KBM-7 (cell line): ENCODE measurements at places on chromosomes 3 and 15.

DNA sequence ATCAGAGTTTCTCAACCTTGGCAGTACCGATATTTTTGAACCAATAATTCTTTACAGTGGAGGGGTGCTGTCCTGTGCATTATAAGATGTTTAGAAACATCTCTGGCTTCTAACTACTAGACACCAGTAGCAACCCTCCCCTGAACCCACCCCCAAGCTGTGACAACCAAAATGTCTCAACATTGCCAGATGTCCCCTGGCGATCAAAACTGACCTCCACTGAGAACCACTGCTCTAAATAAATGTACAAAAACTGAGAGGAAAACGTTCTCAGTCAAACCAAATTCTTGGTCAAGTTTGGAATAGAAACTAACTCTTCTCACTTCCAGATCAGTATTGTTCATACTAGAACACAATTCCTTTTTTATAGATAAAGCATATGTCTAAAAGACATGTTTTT lies 58.5 kb downstream of the GPR160 start:
- DNase-seq, result no peak

DNA sequence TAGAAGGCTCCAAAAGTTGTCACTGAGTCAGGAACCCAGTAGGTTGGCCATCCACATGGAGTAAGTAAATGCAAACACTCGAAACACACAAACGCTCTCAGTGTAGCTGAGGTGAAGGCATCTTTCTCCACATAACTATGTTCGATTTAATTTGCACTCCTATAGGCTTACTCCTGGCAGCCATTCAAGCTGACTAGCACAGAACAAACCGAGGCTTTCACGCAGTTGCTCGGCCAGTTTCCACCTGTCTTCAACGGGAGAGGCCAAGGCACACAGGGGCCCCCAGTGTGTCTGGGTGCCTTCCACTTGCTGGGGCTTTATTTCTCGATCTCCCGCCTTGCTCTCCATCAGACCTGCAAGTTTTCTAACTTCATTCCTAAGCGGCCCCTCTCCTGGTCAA lies 18.9 kb downstream of the RGMA start:
- no peak for DNase-seq

GRCh38 chr3:173225351-173225750 lies 84.3 kb upstream of the SPATA16 start:
- no peak for DNase-seq

DNA sequence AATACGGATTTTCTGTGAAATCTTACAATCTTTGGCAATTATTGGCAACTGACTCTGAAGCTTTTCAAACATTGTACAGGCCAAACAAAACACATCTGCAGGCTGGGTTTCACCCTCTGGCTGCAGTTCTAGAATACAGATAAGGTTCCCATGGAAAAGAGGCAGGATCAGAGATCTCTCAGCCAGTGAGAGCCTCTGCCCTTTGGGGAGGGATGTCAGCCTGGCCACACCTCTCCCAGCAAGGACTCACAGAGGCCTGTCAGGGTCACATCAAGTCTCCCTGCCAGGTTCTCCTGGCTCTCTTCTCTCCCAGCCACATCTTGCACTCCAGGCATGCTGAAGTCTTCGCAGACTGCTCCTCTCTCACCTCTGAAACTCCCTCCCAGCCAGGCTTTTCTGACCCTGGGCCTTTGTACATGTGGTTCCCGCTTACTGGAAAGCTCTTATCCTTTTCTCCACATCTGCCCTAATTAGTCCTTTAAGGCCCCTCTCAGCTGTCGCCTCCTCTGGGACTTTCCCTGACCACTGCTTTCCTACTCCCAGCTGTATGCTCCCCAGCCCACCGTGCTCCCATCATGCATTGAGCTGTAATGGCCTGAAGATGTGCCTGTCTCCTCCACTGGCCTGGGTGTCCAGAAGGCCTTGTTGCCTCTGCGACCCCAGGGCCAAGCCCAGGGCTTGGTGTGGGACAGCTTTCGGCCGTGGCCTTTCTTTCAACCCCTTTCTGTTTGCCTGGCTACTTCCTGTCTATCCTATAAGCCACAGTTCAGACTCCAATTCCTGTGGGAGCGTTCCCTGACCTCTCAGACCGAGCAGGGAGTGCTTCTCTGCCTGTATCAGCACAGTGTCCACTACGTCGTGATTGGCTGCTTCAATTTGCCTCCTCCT lies 4.3 kb downstream of the RBP1 start:
- DNase-seq, result no peak

DNA sequence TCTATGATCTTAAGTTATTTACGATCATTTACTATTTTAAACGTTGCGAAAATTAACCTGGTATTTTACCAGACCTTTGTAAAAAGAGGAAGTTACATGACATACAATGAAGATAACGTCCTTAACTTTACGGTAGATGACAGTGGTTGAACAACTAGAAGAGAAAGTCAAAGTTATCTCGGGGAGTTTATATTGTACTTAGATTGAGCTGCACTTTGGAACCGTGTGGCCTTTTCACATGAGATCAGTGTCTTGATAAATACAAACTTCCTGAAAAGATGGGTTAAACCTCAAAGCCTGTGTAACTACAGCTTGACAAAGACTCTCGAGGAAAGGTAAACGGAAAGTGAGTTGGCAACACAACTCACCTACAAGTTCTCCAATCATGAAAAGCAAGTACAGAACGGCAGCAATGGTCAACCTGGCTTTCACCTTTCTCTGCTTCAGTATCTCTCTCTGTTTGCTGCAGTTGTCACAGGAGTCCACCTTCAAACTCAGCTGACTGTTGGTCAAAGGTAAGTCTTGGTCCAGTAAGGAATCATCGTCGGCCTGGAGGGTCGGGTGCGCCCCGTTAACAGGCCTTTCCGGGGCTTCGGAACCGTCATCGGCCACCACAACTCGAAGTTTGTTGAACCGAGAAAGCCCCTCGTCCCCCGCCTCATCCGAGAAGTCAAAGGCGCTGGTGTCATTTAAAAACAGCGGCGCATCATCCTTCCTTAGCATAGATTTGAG lies 793 bp downstream of the SLC30A4 start:
- DNase-seq, result peak; percentile 54

DNA sequence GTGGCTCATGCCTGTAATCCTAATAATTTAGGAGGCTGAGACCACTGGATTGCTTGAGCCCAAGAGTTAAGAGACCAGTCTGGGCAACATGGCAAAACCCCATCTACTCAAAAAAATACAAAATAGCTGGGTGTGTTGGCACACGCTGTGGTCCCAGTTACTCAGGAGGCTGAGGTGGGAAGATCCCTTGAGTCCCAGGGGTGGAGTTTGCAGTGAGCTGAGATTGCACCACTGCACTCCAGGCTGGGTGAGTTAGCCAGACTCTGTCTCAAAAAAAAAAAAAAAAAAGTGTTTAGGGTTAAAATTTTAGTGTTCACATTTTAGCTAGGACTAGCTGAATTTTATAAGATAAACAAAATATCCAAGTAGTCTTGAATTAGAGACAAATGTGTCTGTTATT lies 1340.1 kb upstream of the EPHA6 start:
- no peak for DNase-seq

GRCh38 chr3:26915208-26915607 lies 292.6 kb downstream of the LRRC3B start:
- DNase-seq, result peak; percentile 1
